ENCODE measurements at places on chromosomes 1 and 21.

GRCh38 chr1:112788561-112788960 lies 73.4 kb upstream of the PPM1J start:
- no peak for DNase-seq

GRCh38 chr1:155206891-155207805 lies 549 bp downstream of the THBS3 start:
- DNase-seq = peak; percentile 95

- no peak for DNase-seq
These were observed 21.3 kb upstream of the KCNQ4 start for GRCh38 chr1:40762144-40762923.

DNA sequence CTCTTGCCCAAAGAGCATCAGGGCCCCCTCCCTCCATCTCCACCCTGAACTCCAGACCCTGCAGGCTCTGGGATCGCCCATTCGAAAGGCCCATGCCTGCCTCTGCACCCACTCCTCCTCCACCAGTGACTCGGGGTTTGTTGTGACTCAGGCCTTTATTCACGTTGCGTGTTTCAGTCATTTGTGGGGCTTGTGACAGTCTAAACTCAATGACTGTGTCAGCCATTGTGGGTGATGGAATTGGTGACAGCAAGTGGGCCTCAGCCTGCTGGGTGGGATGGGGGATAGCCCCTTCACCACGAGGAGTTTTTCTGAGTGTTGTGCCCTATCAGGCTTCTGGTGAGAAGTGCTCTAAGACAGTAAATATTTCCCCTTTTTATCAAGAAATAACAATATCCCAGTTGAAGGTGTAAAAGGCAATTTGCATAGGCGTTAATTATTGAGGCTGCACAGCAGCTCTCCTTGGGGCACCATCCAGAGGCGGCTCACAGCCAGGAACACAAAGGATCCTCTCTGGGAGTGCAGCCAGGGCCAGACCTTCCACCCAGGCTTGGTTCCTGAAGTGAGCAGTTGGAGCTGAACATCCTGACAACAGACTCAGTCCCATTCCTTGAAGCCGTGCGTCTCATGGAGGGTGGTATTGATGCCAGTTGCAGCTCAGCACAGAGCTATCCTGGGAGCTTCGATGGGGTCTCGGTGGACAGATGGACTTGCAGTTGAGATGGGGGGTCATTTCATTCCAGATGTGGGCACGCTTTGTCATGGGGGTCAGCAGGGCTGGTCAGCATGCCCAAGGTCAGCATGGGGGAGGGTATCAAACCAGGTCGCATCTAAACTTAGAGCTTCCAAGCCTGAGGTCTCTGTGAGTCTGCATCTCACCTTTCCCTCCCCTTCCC lies 135.6 kb upstream of the CACNA1E start:
- no peak for DNase-seq

Data from NCI-H187 (cell line).